NCI-H1694 (cell line): ENCODE measurements at places on chromosomes 5 and 9.

- DNase-seq: no peak
These were observed 356.2 kb downstream of the RASEF start for GRCh38 chr9:82706786-82707185.

GRCh38 chr9:112103405-112103804, 71.7 kb downstream of the SUSD1 start:
- no peak for DNase-seq

- DNase-seq: no peak
These were observed 58.4 kb upstream of the SH3GL2 start for GRCh38 chr9:17520268-17521064.

DNA sequence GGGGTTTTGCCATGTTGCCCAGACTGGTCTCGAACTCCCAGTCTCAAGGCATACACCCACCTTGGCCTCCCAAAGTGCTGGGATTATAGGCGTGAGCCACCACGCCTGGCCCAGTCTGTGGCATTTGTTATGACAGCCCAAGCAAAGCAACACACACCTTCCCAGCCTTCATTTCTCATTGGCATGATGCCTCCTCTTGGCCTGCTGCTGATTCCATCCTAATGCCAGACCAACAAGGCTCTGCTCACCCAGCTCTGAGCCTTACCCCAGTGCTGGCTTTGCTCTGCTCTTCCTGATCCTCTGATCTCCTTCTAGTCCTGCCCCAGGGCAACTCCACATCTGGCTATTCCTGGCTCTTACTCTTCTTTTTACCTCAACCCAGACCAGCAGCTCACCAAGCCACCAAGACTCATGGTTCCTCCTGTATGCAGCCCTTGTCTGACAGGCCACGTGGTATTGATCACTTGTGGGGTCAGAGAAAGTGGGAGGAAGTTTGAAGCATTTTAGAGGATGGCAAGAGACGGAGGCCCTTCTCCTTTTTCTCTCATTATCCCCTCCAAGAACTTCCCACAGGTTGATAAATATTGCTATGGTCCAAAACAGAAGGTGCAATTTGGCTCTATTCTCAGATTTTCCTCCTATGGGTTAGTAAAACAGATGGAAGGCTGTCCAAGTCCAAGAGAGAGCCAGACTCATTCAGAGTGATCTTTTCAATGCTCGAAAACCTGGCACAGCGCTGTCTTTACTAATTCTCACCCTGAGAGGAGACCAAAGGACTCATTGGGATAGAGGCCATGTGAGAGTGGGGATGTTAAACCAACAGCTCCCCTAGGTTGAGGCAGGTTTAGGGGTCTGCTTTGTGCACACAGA, 958 bp downstream of the CD180 start:
- no peak for DNase-seq

GRCh38 chr9:123686829-123687192, 243.1 kb downstream of the DENND1A start:
- no peak for DNase-seq
